ENCODE measurements at places on chromosomes 7 and 10. TPM values are rescaled to one million over a fixed set of nuclear protein-coding genes. Genes with fewer than 3 reads are reported as not detected.
A peak's percentile ranks its signal among the peaks of the same experiment; 100 is the strongest.

The CNTNAP2 gene
- total RNA-seq = 1.1 TPM

GRCh38 chr7:149427893-149428292 is 33.0 kb downstream of the ZNF777 start:
- no peak for DNase-seq

GRCh38 chr7:1022801-1023465 is 21.4 kb upstream of the GPR146 start:
- no peak for DNase-seq

The NUP42 gene
- 62.8 TPM for total RNA-seq

- DNase-seq = no peak
These were observed 258.6 kb downstream of the BMPER start for GRCh38 chr7:34163956-34164355.

GRCh38 chr7:101099969-101100781 is 14.9 kb downstream of the TRIM56 start:
- DNase-seq = peak; percentile 82

- DNase-seq = no peak
These were observed 101.3 kb downstream of the HIF1AN start for GRCh38 chr10:100636848-100637553.

The ABCB4 gene
- not detected for total RNA-seq

- DNase-seq = no peak
These were observed 381.8 kb upstream of the FZD8 start for GRCh38 chr10:36023939-36024338.

DNA sequence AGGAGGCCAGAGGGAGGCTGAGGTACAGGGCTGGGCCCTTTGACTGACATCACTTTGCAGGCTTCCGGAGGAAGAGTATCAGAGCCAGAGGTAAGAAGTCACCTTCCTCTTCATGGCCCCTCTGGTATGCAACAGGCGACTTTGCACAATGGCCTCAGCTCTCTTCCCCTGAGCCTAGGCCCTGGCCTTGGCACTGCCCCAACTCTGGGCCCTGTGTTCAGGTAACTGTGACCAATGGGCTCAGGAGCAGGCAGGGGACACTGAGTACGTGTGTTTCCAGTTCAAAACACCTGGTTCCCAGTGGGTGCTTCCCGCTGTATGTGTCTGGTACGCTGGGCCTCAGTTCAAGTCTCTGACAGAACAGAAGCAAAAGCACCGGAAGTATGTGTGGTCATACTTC is 12.1 kb upstream of the PAX2 start:
- no peak for DNase-seq

DNA sequence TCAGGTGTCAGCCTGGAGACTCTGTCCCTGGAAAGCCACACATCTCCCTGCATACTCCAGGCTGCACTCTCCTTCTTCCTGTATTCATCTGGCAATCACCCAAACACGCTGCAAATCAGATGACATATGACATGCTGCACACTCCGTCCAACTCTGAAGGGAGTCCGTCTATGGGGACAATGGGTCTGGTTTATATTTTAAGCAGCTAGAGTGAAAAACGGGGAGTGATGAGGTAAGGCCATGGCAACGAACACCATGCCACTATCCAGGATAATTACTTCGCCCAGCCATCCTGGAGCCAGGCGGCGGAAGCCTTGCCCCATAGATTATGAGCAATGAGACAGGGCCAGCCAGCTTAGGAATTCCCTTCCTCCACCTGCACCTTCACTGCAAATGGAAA is 140.1 kb downstream of the PLXNA4 start:
- no peak for DNase-seq

DNA sequence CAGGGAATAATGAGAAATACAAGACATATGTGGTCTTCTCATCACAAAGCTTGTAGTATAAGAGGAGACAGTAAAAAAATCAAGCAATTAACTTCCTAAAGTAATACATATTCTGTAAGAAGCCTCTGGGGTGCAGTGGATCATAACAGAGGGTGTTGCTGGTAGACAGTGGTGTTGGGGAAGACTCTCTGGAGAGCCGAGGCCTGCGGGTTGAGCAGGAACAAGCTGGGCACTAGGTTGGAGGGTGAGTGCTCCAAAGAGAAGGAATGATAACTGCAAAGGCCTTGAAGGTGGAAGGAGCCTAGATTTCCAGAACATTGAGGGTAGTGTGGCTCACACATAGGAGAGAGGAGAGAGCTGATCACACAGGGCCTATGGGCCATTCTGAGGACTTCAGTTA is 1.5 kb downstream of the GIMAP4 start:
- DNase-seq = no peak

- DNase-seq = no peak
These were observed 100.8 kb upstream of the STK17A start for GRCh38 chr7:43481902-43482678.

The PILRA gene
- 3.1 TPM for total RNA-seq

- DNase-seq = no peak
These were observed 63.4 kb downstream of the CAV1 start for GRCh38 chr7:116588225-116588624.

The EBF3 gene
- total RNA-seq = not detected

The UPK3B gene
- 6.0 TPM for total RNA-seq

GRCh38 chr7:1247527-1248041 is 14.9 kb downstream of the UNCX start:
- DNase-seq = no peak

The SLC26A5 gene
- not detected for total RNA-seq

DNA sequence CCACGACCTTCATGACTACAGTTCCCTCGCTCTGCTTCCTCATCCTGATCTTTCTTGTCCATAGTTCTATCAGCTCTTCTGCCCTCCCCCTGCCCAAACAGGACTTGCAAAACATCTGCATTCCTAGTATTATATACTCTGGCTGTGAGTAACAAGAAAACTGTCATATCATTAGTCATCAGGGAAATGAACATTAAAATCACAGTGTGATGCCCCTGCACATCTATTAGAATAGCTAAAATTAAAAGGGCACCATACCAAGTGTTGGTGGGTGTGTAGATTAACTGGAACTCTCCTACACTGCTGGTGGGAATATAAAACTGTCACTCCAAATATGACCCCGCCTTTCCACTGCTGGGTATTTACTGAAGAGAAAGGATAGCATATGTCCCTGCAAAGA is 141.8 kb downstream of the C7orf25 start:
- DNase-seq = no peak

DNA sequence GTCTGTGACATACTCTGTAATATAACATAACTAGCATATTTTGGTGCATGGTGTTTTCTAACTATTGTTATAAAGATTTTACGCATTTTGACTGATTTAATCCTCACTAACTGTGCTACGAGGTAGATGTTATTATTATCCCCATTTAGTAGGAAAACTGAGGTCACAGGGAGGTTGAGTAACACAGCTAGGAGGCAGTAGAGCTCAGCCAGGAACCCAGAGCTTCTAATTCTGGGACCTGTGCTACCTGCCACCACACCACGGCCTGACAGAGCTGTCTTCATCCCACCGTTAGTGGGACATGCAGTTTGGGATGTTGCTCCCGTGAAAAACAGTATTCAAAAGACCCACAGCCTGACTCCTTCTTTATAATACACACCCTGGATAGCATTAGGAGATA is 962.5 kb downstream of the CNTNAP2 start:
- no peak for DNase-seq

DNA sequence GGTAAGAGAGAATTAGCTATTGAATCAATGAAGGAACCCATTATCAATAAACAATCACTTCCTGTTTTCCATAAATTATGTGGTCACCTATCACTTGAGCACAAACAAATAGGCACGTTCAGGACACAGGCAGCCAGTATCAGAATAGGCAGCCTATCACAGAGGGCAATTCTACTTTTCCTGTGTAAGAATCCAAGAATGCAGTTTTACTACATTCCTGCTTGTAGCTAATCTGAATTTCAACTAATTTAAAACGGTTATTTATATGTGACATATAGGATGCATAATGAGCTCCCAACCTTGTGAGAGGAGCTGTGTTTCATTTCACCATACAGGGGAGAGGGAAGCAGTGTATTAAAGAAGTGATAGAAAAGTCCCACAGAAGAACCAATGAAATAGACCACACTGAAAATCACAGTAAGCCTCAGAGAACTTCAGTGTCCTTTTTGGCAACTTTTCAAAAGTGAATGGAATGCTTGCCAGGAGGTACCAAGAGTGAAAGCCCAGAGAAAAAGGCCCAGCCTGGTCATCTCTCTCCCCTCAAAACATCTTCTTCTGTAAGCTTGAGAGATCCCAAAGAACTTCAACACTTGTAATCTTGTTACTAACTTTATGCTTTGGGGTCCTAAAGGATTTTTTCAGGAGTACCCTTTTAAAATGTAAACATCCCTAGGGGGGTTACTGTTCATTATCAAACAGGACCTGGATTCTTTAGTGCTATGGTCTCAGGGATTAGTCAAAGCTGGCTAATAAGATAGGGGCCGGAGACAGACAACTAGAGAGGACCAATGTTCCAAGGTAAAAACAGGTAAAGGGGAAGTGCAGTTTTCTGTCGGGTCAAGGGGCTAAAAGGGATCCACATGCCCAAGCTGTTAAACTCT is 1.3 kb downstream of the IMMP2L start:
- peak; percentile 29 for DNase-seq

DNA sequence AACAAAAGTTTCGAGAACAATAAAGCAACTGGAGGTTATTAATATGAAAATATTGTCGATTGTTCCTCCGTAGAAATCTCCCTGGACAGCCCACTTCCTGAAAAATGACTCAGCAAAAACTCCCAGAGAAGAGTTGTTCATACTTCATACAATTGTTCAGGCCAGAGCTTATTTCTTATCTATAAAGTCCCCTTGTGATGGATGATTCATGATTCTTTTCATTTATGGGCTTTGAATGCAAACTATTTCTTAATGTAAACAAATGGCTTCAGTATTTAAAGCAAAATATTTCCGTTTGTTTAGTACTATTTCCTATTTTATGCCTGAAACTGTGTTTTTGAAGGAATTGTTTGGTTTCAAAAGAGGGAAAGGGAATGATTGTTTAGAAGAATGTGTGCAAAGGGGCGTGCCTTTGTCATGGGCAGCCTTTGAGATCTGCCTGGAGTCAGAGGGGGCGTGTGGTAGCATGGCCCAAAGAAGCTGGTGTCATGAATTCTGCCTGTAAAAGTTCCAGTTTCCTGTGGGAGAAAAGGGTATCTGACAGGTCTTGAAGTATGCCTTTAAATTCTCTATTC is 26.2 kb upstream of the EXOC6 start:
- peak; percentile 32 for DNase-seq

DNA sequence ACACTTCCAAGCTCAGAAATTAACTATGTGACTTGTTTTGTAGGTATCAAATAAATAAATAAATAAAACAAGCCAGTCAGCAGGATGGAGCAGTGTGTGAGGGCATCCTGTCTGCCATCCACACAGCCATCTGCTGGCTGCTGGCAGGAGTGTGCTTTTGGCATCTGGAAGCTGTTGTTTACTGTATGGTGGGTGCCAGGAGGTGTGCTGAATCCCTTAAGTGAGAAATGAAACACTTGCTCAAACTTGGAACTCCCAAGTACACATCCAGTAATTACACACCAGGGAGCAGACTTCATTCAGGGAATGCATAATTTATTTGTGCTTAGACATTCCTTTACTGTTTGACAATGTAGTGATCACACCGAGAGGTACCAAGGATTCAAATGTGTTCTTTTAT is 16.9 kb upstream of the TAX1BP1 start:
- DNase-seq = peak; percentile 58

DNA sequence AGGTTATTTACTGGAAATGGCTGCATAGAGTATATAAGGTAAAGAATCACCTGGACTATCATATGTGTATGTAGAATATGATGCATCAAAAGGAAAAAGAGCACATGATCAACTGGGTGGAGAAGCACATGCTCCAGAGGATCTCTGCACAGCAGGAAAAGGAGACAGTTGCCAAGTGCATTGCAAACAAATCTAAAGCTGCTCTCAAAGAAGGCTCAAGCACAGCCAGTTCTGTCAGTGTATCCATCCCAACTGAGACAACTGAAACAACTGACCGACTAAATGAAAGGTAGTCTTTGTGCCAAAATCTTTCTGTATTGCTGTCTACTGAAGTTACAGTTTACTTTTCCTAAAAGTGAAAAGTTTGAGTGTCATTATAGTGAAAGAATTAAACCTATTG is 83.2 kb upstream of the SGCE start:
- no peak for DNase-seq

The TRIM24 gene
- total RNA-seq = 28.5 TPM

GRCh38 chr7:19988860-19989259 is 215.4 kb upstream of the TMEM196 start:
- no peak for DNase-seq

- no peak for DNase-seq
These were observed 130.5 kb downstream of the ADCY1 start for GRCh38 chr7:45704683-45705016.

GRCh38 chr7:15407910-15408309 is 153.9 kb downstream of the AGMO start:
- no peak for DNase-seq

DNA sequence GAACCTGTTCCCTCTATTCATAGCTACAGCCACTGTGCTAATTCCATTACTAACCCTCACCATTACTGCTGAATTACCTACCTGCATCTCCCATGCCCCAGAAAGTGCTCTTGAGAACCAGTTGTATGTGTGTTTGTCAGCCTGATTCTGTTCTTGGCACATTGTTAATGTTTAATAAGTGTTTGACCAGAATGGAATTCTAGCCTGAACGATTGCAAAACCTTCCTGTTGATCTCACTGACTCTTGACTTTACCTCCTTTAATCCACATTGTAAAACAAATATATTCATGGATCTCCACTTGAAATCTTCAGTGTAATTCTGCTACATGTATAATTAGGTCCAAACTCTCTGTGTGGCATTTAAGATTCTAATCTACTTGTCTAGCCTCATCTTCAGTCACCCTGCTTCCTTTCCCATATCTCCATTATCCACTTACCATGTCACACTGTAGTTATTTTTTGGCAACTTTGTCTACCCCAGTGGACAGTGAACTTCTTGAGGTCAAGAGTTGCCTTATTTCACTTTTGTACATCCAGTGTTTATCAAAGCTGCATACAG is 4.9 kb downstream of the ZNF277 start:
- peak; percentile 19 for DNase-seq

DNA sequence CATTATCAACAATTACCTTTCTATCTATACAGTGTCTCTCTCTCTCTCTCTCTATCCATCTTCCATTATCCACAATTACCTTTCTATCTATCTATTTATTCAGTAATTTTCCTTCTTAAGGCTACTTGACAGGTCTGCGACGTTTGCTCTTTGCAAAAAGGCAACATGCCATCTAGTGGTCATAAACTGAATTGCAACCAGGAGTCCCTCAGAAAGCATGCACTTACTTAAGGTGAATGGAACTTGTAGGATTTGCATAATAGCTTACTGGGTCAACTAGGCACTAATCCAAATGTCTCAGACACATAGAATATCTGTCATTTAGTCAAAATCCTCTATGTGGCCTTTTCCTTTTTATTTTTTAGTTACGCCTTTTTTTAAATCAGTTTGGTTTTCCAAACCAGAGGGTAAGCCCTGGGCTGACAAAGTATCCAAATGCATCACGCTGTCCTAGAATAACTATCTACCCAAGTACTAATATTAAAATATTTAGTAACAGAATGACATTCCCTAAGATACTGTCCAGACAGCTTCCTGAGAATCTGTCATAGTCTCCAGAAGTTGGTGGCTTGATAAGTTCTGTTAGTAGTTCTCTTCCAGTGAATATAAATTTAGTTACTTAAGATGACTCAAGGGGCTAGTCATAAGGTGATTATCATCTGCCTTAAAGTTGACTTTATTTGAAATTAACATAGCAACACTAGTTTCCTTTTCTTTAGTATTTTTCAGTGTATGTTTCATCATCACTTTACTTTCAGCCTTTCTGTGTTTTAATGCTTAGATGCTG is 208.3 kb downstream of the PPP1R3A start:
- peak; percentile 68 for DNase-seq

All from Calu3 (cell line).